ENCODE measurements at places on chromosomes 12 and 14. TPM values are rescaled to one million over a fixed set of nuclear protein-coding genes. Genes with fewer than 3 reads are reported as not detected.
A peak's percentile ranks its signal among the peaks of the same experiment; 100 is the strongest.

- no peak for DNase-seq
Observed at GRCh38 chr12:100208834-100209233, 8.2 kb downstream of the ACTR6 start.

The SPTB gene
- under 0.01 TPM for total RNA-seq

The ACAD10 gene
- 7.6 TPM for total RNA-seq

DNA sequence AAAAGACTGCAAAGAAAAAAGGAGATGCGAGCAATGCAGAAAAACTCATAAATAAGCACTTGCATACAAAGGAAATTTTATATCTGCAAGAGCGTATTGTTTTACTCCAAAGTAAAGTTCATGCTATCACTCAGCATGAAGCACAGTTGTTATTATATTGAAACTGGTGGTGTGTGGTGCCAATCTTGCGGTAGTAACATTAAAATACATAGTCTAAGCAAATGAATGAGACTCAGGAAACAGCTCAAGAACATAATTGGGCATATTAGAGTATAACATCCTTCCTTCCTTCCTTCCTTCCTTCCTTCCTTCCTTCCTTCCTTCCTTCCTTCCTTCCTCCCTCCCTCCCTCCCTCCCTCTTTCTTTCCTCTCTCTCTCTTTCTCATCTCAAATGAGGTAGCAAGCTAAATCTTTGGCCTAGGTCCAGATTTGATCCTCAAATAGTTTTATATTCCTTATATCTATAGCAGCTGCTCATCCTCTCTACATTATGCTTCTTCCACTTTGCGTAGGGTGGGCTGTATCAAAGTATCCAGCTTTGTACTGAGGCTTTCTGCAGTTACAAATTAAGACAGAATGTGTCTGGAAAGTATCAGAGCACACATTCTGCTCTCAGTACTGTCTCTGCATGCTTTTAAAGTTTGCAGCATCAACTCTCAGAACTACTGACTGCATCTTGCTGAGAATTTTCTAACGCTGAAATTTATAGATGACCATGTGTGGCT, 718.3 kb downstream of the RERGL start:
- no peak for DNase-seq

GRCh38 chr12:65585648-65586602, 238.4 kb upstream of the HMGA2 start:
- DNase-seq = no peak

GRCh38 chr12:112705037-112705632, 86.4 kb upstream of the RPH3A start:
- no peak for DNase-seq

The INTS13 gene
- 18.2 TPM for total RNA-seq

DNA sequence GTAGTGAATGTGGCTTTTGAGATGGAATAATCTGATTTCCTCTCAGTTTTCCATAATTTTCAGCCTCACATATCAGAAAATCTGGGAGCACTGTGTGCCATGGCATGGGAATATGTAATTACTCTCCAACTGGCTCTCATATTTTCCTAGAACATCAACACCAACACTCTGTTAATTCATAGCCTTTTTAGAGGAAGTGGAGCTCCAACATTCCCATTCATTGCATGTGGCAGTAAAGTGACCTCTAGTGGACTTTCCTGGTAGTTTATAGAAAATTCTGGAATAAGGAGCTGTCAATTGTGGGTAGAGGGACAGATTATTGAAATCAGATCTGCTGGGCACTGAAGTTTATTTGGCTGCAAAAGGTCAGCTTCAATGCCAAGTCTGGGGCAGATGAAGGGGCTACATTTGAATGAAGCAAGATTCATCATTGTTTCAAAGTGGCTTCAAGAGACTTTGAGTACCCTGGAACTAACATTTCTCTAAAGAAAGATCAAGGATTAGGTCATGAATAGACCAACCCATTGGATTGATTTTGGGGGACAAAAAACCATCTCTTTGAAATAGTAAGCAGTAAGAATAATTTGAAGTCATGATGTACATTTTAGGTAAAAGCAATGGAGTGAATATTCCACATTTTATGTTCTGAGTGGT, 23.6 kb upstream of the USP44 start:
- peak; percentile 65 for DNase-seq
